ENCODE measurements at places on chromosomes 2 and 18. TPM values are rescaled to one million over a fixed set of nuclear protein-coding genes. Genes with fewer than 3 reads are reported as not detected.

Gene UCN
- 1.6 TPM for total RNA-seq

Gene ABCB11
- not detected for total RNA-seq

Gene HRH4
- not detected for total RNA-seq

Gene ZC3H15
- 76.1 TPM for total RNA-seq

Gene CIDEA
- total RNA-seq, result 7.1 TPM

Gene HOXD11
- 16.3 TPM for total RNA-seq

Gene ACTG2
- total RNA-seq, result 0.27 TPM

Gene KLHL14
- total RNA-seq, result 3.6 TPM

Gene EFHD1
- 6.5 TPM for total RNA-seq

Gene CSRNP3
- total RNA-seq, result 1.6 TPM

Gene RAD51AP2
- total RNA-seq, result 0.14 TPM

Gene MATN3
- total RNA-seq, result 7.6 TPM

- no peak for DNase-seq
These were observed 37.4 kb upstream of the ANKRD62 start for GRCh38 chr18:12056034-12056883.

GRCh38 chr2:25825238-25825637, 53.0 kb downstream of the ASXL2 start:
- DNase-seq, result no peak

- DNase-seq, result peak; percentile 50
These were observed 7.0 kb downstream of the INHBB start for GRCh38 chr2:120352696-120353590.

DNA sequence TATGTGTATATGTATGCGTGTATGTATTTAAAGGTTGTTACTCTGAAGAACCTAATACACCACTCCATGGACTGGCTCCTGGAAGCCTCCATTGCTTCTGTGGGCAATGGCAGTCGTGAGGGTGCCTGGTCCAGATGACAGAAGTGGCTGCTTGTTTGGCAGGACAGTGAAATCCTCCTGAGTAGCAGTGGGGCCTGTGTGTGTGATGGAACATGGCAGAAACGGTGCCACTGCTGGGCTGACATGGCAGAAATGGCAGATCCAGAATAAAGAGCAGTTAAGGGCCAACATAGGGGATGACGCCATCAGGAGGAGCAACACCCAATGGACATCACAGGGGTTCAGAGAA, 6.1 kb upstream of the CPLX4 start:
- DNase-seq, result no peak

DNA sequence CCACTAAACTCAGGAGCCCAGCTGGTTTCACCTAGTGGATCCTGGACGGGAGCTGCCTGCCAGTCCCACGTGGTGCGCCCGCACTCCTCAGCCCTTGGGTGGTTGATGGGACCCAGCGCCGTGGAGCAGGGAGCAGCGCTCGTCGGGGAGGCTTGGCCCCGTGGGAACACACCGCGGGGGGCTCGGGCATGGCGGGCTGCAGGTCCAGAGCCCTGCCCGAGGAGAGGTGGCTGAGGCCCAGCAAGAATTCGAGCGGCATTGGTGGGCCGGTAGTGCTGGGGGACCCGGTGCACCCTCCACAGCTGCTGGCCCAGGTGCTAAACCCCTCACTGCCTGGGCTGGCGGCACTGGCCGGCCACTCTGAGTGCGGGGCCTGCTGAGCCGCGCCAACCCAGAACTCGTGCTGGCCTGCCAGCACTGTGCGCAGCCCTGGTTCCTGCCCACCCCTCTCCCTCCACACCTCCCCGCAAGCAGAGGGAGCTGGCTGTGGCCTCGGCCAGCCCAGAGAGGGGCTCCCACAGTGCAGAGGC, 137.3 kb downstream of the TRIB2 start:
- no peak for DNase-seq

DNA sequence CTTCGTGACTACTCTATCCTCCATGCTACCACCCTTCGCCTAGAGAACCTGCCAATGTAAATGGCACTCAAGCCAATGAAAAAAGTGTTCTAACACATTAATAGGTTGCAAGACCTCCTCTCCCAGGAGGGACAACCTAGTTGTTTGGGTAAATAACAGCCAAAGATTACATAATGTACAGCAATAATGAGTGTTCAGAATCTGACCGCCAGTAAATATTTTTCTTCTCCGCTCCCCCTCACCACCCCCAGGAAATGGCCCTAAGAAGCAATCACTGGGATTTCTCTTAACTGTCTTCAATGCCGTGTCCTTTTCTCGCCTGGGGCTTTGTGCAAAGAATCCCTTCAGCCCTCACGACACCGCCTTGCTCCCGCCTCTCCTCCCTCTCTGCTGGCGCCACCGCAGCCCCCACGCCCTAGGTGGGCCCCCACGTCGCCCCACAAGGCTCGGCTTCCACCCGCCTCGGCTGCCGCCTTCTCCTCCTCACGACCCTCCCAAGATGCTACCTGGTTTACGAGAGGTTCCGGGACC, 458 bp downstream of the HYCC2 start:
- DNase-seq, result no peak

DNA sequence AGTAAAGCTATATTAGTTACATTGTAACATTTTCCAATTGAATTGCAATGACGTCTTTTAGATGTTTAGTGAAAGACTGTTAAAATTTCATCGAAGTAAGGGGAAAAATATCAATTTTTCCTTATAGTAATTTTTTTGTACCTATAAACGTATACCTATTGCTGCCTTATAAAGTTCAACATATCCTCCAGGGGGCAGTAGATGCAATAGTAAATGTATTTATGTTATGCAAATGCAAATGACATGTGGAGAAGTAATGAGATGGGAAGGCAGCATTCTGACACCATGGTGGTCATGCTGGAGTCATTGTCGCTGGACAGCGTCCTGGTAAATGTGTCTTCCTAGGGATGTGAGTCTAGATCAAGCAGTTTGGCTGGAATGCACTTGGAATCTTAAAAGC, 38.7 kb downstream of the MSTN start:
- DNase-seq, result no peak

GRCh38 chr2:119218478-119219064, 5.1 kb upstream of the STEAP3 start:
- no peak for DNase-seq

DNA sequence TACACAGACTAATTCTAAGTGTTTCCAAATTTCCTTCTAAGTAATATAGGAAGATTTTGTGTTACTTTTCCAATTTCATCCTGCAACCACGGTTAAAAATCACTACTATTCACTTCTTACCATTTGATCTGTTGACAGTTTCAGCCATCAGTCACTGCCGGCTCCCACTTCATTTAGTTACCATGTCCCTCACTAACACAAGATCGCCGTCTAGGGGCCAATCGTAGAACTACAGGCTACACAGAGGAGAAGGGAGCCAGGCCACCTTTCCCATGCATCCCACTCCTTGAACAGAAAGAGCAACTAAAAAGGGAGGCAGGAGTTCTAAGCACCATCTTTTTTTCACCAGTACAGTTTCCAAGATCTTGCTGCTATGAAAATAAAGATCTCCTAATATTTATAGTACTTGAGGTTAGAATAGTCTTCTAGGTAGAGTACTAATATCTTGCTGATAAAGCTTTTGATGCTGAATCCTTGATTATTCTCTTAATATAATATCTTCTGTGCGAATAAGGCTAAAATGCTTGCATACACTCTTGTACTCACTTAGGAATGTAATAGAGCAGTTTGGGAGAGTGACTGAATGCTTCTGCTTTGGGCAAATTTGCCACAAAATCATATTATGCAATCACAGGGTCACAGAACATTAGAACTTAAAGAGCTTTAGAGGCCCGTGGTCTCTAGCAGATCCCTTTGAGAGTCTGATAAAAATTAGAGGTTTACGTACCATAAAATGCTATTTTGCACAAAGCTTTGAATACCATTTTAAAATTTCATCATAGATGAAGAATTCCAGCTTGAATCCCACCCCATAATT, 39.5 kb upstream of the CYP1B1 start:
- DNase-seq, result no peak

DNA sequence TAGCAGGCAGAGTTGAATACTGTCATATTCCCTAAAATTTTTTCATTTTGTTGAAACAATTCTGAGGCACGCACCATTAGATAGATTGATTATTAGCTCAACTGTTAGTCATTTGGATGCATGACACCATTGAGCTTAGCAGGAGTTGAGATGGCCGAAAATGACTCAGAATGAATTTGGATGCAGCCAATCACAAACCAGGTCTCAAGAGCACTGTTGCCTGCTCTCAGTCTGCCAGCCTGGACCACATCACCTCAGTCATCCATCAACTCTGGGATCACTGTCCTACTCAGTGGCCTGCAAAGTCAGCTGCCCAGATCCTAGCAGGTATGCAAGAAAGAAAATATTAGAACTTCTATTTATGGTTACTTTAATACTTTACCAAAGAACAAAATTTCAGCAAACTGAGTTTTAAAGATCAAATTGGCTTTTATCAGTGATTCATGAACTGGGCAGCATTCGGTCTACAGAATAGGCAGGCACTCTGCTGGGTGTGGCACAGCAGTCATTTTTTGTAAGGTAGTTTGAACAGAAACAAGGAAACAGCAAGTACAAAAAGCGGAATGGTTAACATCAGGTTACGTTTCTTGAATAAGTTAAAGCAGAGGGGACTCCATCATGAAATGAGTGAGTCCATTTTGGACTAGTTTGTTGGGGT, 152.7 kb upstream of the ARHGAP28 start:
- peak; percentile 60 for DNase-seq

GRCh38 chr2:120559401-120559800, 176.3 kb upstream of the GLI2 start:
- peak; percentile 99 for DNase-seq

- no peak for DNase-seq
These were observed 1.3 kb downstream of the RTP5 start for GRCh38 chr2:241870611-241871537.

DNA sequence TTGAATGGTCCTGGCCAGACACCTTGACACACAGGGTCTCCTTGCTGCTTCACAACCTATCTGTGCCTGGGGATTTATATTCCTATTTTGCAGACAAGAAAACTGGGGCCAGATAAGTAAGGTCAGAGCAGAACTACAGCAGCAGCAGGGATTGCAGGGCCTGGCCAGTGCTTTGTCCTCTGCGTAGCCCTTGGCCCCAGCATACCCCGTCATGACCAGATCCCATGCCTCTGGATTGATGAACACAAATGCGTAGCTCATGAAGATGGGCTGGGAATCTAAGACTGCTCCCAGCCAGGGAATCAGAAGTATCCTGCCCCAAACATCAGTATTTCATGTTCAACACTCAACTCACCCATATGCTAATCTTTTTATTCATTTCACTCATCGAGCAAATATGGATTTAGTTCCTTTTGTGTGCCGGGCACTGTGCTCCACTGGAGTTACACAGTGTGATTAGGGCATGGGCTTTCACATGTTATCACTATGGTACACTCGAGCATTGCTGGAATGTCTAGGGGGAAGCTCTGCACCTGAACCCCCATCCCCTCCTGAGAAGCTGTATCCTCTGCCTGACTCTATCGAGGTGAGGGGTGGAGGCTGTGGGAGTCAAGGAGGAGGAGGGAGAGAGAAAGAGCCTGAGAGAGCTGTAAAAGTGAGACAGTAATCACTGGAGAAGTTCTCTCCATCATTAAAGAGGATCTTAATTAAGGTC, 143.3 kb downstream of the CYP26B1 start:
- DNase-seq, result no peak

DNA sequence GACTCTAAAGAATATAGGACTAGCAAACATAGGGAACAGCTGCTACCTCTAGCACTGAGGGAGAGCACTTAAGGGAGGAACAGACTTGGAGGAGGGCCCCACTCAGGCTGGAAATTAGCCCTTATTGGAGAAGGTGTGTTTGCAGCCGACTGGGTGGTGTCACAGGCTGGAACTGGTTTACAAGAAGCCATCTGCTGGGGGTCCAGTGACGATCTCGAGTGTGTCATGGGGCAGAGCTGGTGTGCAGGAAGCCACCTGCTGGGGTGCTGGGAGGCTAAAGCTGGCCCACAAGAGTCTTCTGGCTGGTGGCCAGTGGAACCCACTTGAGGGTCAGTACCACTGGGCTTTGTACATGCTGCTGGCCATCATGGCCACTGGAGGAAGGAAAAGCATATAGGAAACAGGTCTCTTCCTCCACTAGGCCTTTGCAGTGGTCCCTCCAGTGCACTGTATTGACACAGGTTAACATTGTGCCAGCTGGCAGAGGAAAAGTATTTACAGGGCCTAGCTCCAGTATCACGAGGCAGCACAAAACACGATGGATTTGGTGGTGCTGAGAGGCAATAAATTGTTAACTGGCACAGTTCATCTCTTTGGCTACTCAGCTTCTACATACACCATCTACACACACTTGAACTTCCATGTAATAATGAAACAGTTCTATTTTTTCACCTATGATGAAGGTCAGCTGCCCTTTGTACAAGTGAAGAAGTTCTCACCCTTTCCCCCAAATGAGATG, 43.6 kb downstream of the MAP3K20 start:
- DNase-seq, result no peak

- DNase-seq, result no peak
These were observed 123.0 kb downstream of the CYP26B1 start for GRCh38 chr2:72024451-72025175.

- DNase-seq, result no peak
These were observed 29.0 kb downstream of the CFAP210 start for GRCh38 chr2:169664978-169665930.
